Stimulated activated CD8-positive, alpha-beta memory T cell treated with anti-CD3 and anti-CD28 coated beads, Interleukin-4, amount 100 ng/mL, for 4 hours (primary cell): ENCODE measurements at places on chromosomes 5 and 9.

DNA sequence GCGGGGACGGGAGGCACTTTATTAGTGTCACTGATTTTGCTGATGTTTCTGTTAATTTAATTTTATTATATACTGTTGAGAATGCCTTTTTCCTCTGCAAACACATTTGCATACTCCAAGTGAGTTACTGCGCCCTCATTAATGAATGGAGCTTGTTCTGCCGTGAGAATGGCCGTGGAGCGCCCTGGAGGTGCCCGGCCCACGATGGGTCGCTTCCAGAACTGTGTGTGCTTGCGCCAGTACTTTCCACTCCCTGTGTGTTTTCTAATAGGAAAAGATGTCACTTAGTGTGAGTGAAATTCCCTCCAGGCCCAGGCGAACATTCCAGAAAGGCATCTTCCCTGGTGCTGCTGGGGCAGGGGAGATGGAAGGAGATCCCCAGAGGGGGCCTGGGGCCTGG is 30.1 kb downstream of the NDUFS6 start:
- no peak for DNase-seq

DNA sequence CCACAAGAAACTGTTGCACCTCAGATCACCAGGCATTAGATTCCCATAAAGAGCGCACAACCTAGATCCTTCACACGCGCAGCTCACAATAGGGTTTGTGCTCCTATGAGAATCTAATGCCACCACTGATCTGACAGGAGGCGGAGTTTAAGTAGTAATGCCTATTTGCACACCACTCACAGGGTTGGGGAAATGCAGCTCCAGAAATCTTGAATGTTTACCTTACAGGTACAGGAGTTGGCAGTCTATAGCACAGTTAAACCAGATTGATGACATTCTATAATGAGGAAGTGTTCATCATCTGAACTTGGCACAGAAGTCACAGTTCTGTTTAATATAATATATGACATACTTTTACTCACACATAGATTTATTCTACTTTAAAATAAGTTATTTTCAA is 732.2 kb upstream of the ZNF608 start:
- no peak for DNase-seq

DNA sequence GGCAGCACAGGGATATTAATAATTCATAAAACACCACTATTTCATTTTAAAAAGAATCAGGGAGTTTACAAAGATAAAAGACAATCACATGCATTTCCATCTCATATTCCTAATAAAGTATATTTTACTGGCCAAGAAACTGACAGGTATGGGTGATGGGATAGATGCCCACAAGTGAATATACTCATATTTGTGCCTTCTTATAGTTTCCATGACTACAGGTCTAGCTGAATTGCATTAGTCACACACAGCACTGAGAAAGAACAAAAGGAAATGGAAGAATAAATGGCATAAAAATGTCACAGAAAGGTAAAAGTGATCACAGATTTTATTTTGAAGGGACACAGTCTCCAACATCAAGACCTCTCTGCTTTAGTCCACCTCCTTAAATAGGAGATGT is 193.5 kb downstream of the PLK2 start:
- DNase-seq, result no peak

GRCh38 chr5:88248094-88248493 is 20.6 kb downstream of the TMEM161B start:
- DNase-seq, result no peak

- DNase-seq, result no peak
Observed at GRCh38 chr5:23316060-23316591, 191.3 kb upstream of the PRDM9 start.

GRCh38 chr9:38046661-38047300 is 22.2 kb downstream of the SHB start:
- DNase-seq, result no peak

- no peak for DNase-seq
Observed at GRCh38 chr9:4677392-4677791, 2.0 kb upstream of the CDC37L1 start.
